ENCODE measurements at places on chromosomes 6 and 20. TPM values are rescaled to one million over a fixed set of nuclear protein-coding genes. Genes with fewer than 3 reads are reported as not detected.
A peak's percentile ranks its signal among the peaks of the same experiment; 100 is the strongest.

The IMPG1 gene
- total RNA-seq: not detected

The SAMD5 gene
- total RNA-seq: 3.0 TPM

The ZBTB46 gene
- total RNA-seq: 17.4 TPM

The MYT1 gene
- total RNA-seq: not detected

The CNKSR3 gene
- 34.4 TPM for total RNA-seq

GRCh38 chr6:157078326-157078725 is 245.0 kb downstream of the TMEM242 start:
- no peak for DNase-seq

DNA sequence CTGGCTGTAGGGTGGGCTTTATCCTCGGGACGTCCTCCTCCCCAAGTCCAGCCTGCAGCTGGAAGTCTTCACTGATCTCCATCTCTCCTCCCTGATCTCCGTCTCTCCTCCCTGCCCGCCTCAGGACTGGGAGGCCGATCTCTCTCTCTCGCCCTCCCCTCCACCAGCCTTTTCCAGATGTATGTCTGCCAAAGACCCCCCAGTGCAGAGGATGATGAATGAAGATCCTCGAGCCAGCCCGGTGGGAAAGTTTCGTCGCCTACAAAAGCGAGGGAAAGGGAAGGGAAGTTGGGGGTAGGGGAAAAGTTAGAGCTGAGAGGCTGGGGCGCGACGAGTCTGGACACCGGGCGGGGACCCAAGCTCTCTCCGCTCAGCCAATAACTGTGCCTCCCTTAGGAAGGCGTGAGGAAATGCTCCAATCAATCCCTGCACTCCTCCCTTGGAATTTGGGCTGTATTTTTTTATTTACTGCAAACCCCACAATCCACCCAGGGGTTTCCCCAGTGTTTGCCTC is 595 bp upstream of the SRF start:
- peak; percentile 82 for DNase-seq

DNA sequence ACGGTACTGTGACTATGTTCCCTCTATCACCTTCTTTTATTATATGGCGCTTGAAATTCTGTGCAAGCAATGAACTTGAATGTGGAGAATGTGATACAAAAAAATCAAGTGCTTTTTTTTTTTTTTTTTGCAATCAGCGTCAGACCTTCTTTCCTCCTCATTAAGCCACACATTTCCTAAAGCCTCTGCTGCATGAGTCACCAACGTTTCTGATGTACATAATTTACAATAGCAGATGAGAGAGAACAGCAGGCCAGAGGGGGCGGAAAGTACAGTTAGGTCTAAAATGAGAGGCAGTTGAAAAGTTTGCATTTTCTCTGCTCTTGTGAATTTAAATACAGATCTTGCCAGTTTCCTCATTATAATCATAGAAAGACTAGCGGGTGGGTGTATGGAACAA is 114.6 kb upstream of the RIPOR2 start:
- no peak for DNase-seq

DNA sequence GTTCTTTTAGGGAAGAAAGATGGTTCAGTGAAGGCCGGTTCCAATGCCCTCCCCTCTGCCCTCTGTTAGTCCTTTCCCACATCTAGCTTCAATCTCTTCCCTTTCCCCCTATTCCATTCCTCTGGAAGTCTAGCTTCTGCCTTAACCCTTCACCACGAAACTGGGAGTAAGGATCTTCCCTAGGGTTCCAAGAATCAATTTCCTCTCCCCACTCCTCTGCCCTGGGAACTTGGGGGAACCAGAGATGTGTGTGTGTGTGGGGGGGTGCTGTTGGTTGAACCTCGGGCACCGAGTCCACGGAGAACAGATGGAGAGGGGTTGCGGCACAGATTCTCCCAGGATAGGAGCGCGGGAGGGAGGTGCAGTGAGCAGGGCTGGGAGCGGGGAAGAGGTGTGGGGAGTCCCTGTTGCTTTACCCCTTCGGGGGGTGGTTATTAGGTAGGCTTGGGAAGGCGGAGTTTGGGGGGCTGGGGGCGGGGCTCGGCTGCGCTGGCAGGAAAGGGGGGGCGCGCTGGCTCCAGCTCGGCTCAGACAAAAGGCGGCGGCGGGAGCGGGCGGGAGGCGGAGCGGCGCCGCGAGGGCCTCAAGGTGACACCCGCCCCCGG is at the start of gene TMEM151B:
Gene TMEM151B, plus strand, starts transcription at position 530 of the 605 bp plus-strand sequence. CDS start 293 bp downstream, outside the sequence.
- no peak for DNase-seq

DNA sequence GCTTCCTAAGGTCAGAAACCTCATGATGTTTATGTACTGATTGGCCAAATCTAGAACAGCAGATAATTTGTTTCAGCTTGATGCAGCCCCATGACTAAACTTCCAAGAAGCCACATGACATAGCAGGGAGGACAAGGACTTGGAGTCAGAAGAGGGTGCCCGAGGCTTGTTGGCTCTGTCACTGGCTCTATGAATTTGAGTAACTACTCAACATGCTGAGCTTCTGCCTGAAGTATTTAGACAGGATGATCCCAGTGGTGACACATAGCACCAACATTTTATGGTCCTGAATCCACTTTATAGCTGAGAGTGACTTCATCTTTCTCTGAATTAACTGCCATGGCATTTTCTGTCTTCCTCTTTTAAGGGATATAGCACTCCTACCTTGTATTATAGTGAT is 13.5 kb upstream of the TBX18 start:
- DNase-seq: no peak

DNA sequence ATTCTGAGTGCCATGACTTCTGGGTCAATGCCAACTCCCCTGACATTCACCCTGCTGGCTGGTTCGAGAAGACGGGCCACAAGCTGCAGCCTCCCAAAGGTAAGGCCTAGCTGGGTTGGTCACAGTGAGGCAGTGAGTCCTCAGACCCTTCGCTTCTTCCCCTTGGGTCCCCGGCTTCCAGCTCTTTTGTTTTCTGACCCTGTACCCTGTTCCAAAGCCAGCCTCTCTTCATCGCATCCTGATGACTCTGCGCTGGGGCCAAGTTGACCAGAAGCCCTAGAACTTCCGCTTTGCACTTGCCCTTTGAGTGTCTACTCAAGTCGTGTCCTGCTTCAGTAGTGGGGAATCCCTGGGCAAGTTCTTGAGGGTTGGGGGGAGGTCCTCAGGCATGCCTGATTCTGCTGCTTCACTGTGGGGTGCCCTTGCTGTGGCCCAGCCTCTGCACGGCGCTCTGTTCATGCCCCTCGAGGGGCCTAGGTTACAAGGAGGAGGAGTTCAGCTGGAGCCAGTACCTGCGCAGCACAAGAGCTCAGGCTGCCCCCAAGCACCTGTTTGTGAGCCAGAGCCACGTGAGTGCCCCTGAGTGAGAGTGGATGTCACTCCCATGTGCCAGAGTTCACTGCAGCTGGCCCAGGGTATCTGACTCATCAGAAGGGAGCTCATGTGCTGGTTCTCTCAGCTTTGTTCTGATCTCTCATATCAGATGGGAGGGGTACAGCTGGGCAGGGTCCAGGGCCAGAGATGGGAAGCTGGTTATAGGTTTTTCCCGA is 23.0 kb downstream of the L3MBTL1 start:
- peak; percentile 68 for DNase-seq

GRCh38 chr6:63426844-63427243 is 107.1 kb upstream of the LGSN start:
- DNase-seq: no peak

GRCh38 chr6:5606546-5606945 is 345.2 kb downstream of the FARS2 start:
- peak; percentile 63 for DNase-seq

DNA sequence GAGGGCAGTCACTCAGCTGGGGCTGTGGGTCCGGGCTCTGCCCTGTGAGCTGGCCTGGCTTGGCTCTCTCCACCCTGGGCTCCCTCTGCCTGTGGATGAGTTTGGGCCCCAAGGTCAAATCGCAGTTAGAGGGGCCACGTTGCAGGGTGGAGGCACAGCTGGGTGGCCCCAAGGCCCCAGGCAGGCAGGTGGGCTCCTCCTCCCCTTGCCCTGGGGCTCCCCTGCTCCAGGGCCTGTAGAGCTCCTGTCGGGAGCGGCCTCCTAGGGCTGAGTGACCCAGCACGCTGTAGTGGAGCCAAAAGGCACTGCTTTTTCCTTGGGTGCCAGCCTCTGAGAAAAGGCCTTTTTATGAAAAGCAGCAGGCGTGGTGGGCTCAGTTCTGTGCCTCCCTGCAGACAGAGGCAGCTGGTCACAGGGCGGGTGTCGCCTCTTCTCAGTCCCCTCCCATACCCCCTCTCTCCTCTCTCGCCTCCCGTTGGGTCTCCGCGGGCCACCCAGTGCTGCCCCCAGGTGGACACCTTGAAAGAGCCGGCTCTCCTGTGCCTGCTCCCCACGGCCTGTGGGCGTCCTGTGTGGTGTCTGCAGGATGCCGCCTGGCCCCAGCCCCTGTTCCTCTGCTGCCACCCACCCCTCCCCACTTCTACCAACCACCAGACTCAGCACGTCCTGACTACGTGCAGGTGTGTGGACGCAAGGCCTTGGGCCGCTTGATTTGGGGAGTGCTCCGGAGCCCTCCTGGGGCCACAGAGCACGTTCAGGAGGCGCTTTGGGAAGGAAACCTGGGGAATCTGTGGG is 13.2 kb downstream of the SS18L1 start:
- peak; percentile 88 for DNase-seq

- DNase-seq: no peak
Measured at GRCh38 chr6:92906385-92906784, 513.0 kb downstream of the EPHA7 start.

DNA sequence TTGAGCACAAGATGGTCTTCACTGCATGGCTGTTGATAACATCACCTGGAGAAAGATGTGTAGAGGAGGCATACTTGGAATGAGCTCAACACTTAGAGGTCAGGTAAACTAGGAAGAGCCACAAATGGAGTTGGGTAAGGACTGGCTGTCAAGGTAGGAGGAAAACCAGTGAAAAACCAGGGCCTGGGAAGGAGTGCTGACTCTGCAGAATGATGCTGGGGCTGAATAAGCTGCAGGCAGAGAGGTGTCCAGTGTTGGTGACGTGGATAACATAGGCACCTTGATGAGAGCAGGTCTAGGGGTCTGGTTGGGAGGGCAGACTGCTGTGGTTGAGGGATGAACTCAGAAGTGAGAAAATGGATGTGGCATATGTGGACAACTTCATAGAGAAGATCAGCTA is 160.2 kb downstream of the CARMIL1 start:
- no peak for DNase-seq

DNA sequence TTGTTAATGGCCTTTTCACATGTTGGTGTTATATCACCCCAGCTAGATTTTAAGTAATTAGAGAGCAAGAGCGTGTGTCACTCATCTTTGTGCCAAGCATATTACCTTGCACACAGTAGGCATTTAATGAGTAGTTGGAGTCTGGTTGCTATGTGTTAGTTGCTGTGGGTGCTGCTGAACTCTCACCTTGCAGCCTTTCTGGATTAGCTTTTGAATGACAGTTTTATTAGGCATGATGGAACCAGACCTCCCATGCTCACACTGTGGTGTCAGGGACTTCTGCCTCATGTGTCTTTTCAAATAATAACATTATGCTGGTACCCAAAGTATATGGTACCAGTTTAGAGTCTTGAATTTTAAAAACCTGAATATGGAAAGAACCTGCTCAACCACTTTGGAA is 55.9 kb downstream of the TRAF3IP2 start:
- no peak for DNase-seq

- no peak for DNase-seq
Measured at GRCh38 chr6:17813542-17813941, 106.8 kb upstream of the NUP153 start.

DNA sequence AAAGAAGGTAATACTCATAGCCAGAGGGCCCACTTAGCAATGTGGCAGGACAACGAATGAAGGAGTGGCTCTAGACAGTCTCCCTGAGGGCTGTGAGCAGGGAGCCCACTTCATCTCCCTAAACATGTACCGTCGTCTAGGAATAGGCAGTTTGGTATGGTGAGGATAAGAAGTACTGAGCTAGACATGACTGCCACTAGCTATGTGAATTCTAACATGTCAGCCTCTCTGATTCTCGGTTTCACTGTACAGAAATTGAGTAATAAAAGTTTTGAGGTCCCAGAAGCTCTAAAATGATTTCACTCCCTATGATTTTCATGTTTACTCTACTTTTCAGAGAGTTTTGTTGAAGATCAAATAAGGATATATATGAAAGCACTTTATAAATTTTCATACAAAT is 107.1 kb downstream of the AHI1 start:
- no peak for DNase-seq

- no peak for DNase-seq
Measured at GRCh38 chr6:36609582-36609981, 15.4 kb downstream of the SRSF3 start.

- DNase-seq: no peak
Measured at GRCh38 chr6:159023893-159024292, 20.9 kb downstream of the TAGAP start.

GRCh38 chr6:14796974-14797762 is 448.7 kb upstream of the JARID2 start:
- no peak for DNase-seq

DNA sequence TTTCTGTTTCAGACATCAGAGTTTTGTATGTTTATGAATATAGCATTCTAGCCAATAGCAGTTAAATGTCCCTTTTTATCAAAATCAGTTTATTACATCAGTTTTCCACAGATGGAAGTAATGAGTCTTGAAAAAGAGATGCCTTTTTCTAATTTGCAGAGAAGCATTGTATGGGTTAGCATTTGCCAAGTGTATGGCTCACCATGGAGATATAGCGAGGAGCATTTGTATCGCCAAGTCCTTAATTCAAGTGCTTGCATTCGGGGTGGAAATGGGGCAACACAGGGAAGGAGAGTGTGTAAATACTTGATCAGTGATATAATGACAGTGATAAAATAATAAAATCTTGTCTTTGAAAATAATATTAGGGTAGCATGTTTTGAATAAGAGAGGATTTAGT is 42.9 kb downstream of the TXLNB start:
- DNase-seq: no peak

- no peak for DNase-seq
Measured at GRCh38 chr6:120493505-120493904, 840.8 kb downstream of the TBC1D32 start.
